NCI-H524 (cell line): ENCODE measurements at places on chromosomes 1 and 21.

DNA sequence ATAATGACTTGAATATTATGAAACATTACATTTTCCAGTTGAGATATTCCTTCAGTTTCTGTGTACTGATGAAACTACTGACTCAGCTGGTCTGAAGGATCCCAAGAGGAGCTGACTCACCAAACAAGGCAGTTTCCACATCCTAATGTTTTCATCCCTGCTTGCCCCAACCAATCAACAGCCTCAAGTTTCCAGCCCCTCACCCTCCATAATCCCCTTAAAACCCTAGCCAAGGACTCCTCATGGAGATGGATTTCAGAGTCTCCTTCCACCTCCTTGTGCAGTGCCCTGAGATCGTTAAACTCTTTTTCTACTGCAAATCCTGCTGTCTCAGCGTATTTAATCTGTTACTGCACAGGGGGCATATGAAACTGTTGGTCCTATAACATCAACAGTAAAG is 83.1 kb upstream of the HAO2 start:
- DNase-seq, result peak; percentile 31

DNA sequence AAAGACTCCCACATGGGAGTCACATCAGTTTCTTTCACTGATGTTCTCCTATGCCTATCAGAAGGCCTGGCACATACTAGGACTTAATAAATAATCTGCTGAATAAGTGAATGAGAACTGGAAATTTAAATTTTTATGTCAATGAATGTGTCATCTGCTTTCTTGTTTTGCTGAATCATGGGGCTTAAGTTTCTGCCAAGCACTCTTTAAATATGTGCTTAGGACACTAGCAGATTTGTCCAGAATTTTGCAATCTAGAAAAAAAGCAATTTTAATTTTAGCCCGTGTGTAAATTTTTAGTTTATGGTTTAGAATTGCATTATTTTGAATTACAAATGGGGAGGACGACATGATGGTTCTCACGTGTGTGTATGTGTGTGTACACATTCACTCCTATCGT is 803.1 kb downstream of the USP25 start:
- DNase-seq, result no peak

- DNase-seq, result no peak
These were observed 9.4 kb upstream of the CD55 start for GRCh38 chr1:207311888-207312603.

GRCh38 chr1:162275622-162276175 is 101.0 kb downstream of the SPATA46 start:
- no peak for DNase-seq

GRCh38 chr1:3030663-3031381 is 9.6 kb downstream of the ACTRT2 start:
- DNase-seq, result no peak

DNA sequence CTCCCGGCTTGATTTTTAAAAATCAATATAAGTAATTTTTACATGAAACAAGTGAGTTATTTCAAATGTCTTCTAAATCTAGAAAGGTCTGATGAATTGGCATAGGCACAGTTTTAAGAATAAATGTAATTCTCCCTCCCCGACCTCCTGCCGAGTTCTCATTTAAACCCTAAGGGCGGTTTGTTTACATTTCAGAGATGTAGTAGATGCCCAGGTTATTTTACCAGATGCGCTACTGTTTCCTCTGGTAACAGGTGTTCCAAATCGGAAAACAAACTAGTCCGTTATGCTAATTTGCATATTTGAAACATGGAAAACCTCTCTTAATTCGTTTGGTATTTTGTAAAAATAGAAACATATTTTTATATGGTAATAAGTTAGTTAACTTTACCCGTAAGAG is 53.8 kb upstream of the CFAP126 start:
- no peak for DNase-seq

GRCh38 chr1:9728451-9729295 is 77.1 kb downstream of the PIK3CD start:
- no peak for DNase-seq

GRCh38 chr1:68111519-68112436 is 61.4 kb upstream of the DIRAS3 start:
- DNase-seq, result peak; percentile 75

- no peak for DNase-seq
These were observed 27.3 kb upstream of the LAMC1 start for GRCh38 chr1:182995894-182996293.

DNA sequence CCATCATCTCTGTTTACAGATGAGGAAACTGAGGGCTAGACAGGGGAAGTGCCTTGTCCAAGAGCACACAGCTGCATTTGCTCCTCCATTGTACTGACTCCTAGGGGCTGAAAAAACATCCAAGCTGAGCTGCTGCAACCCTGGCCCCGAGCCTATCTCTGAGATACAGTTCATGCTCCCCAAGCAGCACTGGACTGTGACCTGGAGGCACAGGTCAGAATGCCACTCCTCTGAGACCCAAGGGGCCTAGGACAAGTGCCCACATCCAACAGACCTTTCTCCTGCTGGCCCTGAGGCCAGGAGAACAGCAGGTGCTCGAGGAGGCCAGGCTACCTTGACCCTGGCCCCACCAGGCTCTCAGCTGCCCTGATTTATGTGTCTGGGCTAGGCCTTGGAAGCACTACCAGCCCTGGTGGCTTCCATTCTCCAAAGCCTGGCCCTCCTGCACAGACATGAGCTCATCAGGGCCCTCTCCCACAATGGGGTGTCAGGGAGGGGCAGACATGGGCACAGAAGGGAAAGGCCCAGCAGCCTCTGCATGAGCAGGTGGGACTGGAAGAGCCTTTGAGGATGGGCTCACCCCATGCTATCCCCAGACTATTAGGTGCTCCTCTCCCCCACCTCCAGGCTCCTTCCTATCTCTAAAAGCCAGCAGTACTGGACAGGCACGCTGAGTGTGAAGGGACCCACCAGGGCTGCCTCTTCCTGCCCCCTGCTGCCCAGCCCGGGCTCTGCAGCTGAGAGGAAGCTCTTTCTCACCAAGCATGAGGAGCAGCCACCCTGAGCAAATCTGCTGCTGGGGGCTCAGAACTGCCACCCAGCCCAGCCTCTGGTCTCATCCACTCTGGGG is 18.8 kb downstream of the ADGRB2 start:
- DNase-seq, result peak; percentile 43

DNA sequence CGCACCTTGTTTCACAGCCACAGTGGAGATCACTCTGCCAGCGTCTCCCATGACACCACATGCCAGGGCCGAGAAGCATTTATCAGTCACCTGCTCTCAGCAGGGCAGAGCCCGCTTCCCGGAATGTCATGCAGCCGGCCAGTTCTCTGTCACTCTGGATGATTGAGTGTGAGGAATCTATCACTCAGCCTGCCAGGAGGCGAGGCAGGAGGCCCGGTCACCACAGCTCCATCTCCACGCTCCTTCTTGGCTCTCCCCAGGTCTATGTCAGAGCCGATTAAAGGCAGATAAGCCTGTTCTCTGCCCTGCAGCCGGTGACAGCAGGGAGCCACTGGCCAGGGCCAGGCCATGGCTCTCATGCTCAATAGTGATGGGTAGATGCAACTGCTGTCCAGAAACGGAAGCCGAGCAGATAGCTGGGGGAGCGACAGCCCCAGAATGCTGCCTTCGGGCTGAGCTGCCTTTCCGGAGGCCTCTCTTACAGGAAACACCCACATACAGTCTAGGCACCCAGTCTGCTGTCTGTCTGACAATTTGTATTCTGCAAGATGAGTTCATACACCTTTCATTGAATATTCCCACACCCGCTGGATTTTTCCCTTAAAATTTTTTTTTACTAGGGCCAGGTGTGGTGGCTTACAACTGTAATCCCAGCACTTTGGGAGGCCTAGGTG is 64.1 kb downstream of the ACTL8 start:
- DNase-seq, result no peak

DNA sequence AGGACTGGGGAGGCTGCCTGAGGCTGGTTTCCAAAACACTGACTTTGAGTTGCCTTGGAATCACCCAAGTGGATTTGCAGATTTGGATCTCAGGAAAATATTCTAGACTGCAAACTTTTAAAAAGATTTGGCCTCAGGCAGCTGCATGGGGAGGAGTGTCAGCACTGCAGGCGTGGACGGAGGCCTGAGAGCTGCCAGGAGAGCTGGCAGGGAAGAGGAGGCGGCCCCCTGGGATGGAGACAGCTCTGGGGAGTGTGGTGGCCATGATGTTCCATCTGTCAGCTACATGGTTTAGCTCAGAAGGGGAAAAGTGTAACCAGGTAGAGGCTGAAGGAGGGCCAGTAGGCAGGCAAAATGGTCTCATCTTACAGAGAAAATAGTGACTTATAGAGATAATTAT is 72.1 kb downstream of the VPS26C start:
- no peak for DNase-seq

GRCh38 chr1:53576866-53577760 is 117.9 kb downstream of the DMRTB1 start:
- DNase-seq, result no peak

DNA sequence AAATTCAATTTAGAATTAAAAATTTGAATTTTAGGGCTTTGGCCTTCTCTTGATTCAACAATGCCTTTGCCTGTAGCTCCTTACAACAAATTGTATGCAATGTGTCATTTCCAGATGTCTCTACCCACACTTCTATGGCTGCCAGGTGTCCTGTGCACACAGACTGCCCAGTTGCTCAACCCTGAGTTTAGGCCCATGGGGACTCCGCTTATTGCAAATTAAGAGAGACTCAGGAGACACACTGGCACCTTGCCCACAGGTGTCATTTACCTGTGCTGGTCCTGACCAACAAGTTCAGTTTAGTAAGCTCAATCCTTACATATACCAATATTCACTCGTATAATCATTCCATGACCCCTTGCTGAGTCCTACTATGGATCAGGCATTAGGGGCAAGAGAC is 236.1 kb downstream of the OMA1 start:
- no peak for DNase-seq

GRCh38 chr1:222454782-222455181 is 93.1 kb downstream of the HHIPL2 start:
- DNase-seq, result no peak

DNA sequence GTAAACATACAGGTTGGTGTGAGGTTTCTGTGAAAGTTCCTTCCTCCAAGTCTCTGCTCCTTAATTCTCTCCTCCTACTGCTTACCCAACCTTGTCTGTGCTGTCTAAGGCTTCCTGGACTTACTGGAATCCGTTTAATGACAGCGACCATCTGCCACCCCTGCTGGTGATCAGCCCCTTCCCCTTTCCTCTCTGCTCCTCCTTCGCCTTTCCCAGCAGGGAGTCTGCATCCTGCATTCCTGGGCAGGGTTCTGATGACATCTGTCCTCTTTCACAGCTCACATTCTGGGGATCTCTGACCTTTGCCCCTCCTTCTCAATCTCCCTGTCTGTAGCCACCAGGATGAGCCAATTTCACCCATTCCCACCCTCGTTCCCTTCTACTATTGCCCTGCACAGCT is 66.5 kb downstream of the KIRREL1 start:
- DNase-seq, result peak; percentile 56

DNA sequence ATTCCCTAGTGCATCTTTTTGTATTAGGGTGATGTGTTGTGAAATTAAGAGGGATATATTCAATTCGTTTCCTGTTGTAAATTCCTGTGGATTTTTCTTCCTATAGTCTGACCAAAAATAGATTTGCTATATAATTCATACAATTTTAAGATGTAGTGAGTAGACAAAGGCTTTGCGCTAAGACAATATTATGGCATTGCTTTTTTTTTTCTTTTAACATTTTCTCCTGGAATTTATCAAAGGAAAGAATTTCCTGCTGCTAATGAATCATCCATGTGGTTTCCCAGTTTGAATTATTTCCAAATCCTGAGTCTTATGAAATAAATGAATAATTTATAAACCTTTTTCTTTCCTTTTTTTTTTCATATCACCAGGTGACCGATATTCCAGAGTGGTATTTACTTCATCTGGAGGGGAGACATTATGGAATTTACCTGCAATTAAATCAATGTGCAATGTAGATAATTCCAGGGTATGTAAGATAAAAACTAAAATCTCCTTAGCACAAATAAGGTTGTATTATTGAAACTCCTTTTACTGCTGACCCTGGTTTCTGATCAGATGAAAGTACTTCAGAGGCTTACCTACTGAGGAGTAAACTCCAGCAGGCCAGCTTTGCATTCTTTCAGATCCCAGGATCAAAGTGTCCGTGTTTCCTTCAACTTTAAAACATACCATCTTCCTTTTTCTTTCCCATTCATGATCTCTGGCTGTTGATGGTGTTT is 148.4 kb downstream of the TLR5 start:
- DNase-seq, result no peak

DNA sequence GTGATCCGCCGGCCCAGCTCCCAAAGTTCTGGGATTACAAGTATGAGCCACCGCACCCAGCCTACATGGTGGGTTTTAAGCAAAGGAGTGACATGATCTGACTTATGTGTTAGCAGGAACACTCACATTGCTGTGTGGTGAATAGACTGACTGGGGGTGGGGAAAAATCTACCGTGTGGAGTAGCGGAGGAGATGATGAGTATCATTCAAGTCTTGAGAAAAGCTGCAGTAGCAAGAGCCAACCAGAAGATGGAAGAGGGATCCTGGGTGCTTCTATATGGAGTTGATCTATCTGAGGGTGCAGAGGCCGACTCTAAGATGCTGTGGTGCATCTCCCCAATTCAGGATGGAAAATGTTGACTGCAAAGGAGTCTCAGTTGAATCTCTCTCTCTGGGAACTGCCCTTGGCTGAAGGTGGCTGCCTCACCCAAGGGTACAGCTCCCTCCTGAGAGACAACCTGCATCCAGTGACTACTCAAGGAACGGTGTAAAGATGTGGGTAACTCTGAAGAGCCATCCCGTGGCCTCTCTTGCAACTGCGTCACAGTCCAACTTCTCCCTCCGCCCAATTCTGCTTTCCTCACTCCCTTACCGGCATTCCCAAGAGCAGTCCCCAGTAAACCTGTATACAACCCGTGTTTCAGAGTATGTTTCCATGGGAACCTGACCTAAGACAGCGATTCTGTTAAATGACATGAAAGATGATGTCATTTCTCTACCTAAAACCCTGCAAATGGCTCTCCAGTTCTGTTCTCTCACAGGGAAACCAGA is 7.4 kb upstream of the B3GALNT2 start:
- DNase-seq, result peak; percentile 17

- peak; percentile 53 for DNase-seq
These were observed 42.3 kb downstream of the HMGB4 start for GRCh38 chr1:33906156-33906555.

DNA sequence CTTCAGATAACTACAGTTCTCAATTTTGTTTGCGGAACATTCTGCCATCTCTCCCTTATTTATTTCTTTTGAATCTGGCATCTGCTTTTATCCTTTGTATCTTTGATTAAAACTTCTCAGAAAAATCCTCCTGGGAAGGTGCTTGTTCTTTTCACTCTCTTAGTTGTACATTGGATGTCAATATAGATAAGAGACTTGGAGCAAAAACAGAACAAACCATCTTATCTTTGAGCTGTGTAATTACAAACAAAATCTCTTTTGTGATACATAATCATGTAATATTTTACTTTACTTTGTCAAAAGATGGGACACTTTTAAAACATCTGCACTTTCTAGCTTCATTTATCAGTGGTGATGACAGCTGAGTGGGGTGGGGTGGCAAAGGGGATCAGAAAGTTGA is 307.2 kb upstream of the LYPLAL1 start:
- DNase-seq, result no peak

GRCh38 chr1:152034324-152034653 is 2.5 kb downstream of the S100A11 start:
- DNase-seq, result no peak

GRCh38 chr1:158972841-158973240 is 36.9 kb upstream of the IFI16 start:
- DNase-seq, result no peak

GRCh38 chr21:44702973-44703730 is 6.2 kb downstream of the KRTAP10-12 start:
- no peak for DNase-seq
